Activated T-helper 1 cell treated with anti-CD3 and anti-CD28 coated beads, Interleukin-12 subunit alpha, Interleukin-12 subunit beta, Interleukin-2, Interleukin-4 antibody, amounts not matched to agents 30 ng/mL and 10 ng/mL and 1 ng/mL, durations not matched to agents 14 hours and 24 hours and 36 hours (primary cell): ENCODE measurements at places on chromosomes 1 and 21. TPM values are rescaled to one million over a fixed set of nuclear protein-coding genes. Genes with fewer than 3 reads are reported as not detected.

PER3 gene
- 4.0 and 4.4 TPM in 2 replicates for total RNA-seq

LCE1B gene
- total RNA-seq: not detected in 2 replicates

S100A12 gene
- not detected in 2 replicates for total RNA-seq

FCRL5 gene
- not detected in 2 replicates for total RNA-seq

KLHDC8A gene
- total RNA-seq: not detected in 2 replicates

RPF1 gene
- total RNA-seq: 65.2 and 65.5 TPM in 2 replicates

CLEC20A gene
- not detected in 2 replicates for total RNA-seq

RBP7 gene
- not detected in 2 replicates for total RNA-seq

FCRL6 gene
- total RNA-seq: not detected in 2 replicates

MEX3A gene
- 0.27 and 0.41 TPM in 2 replicates for total RNA-seq

HTR6 gene
- not detected in 2 replicates for total RNA-seq

MX2 gene
- total RNA-seq: 8.2 and 9.4 TPM in 2 replicates

HSF2BP gene
- 1.2 TPM in 2 replicates for total RNA-seq

LAMC1 gene
- total RNA-seq: 0.44 and 0.49 TPM in 2 replicates

GBP1 gene
- total RNA-seq: 39.1 and 39.5 TPM in 2 replicates

A3GALT2 gene
- not detected in 2 replicates for total RNA-seq

SLC50A1 gene
- total RNA-seq: 45.7 and 47.7 TPM in 2 replicates

TEX38 gene
- 0.18 TPM in 1 of 2 replicates, not detected in the other for total RNA-seq

KIAA0040 gene
- total RNA-seq: 43.8 and 45.6 TPM in 2 replicates

ATP1A2 gene
- not detected in 2 replicates for total RNA-seq

CFAP74 gene
- total RNA-seq: not detected in 2 replicates

ADAM30 gene
- total RNA-seq: not detected in 2 replicates

ZBTB7B gene
- total RNA-seq: 166 and 172 TPM in 2 replicates

GUK1 gene
- 201 and 202 TPM in 2 replicates for total RNA-seq

TAS1R1 gene
- total RNA-seq: not detected in 2 replicates

SELP gene
- total RNA-seq: 0.13 TPM in 1 of 2 replicates, not detected in the other

MINDY1 gene
- 12.0 and 13.4 TPM in 2 replicates for total RNA-seq

DPT gene
- total RNA-seq: not detected in 2 replicates

OR10Z1 gene
- total RNA-seq: not detected in 2 replicates

LYST gene
- total RNA-seq: 144 and 145 TPM in 2 replicates

ASPM gene
- 26.8 and 27.5 TPM in 2 replicates for total RNA-seq

PRKAA2 gene
- total RNA-seq: not detected in 2 replicates

BCAN gene
- not detected in 2 replicates for total RNA-seq

DESI2 gene
- 31.1 and 32.8 TPM in 2 replicates for total RNA-seq

KRTAP19-3 gene
- not detected in 2 replicates for total RNA-seq

AQP10 gene
- total RNA-seq: not detected in 2 replicates

TMPRSS3 gene
- 33.7 and 41.3 TPM in 2 replicates for total RNA-seq

AMY2B gene
- total RNA-seq: 3.4 and 3.9 TPM in 2 replicates

KCNAB2 gene
- 237 and 254 TPM in 2 replicates for total RNA-seq

TSEN15 gene
- 49.8 and 50.2 TPM in 2 replicates for total RNA-seq

PLPPR4 gene
- not detected in 2 replicates for total RNA-seq

MFAP2 gene
- not detected in 2 replicates for total RNA-seq

PHLDA3 gene
- 16.6 and 17.3 TPM in 2 replicates for total RNA-seq

PCP4L1 gene
- total RNA-seq: 0.20 TPM in 1 of 2 replicates, not detected in the other

CHAF1B gene
- 33.8 and 35.7 TPM in 2 replicates for total RNA-seq

CLCA1 gene
- total RNA-seq: not detected in 2 replicates

PCP4 gene
- total RNA-seq: not detected in 2 replicates

TMEM51 gene
- 0.21 TPM in 1 of 2 replicates, not detected in the other for total RNA-seq

HMGCL gene
- total RNA-seq: 18.5 and 19.9 TPM in 2 replicates

ACTL8 gene
- not detected in 2 replicates for total RNA-seq

WNT2B gene
- 0.05 and 0.10 TPM in 2 replicates for total RNA-seq

HCRTR1 gene
- total RNA-seq: not detected in 2 replicates
